NCI-H748 treated with DMSO at 0.1 percent for 48 hours (cell line): ENCODE measurements at places on chromosomes 3 and 15.

GRCh38 chr3:176167272-176167671 lies 1030.0 kb downstream of the TBL1XR1 start:
- DNase-seq, result peak; percentile 60

GRCh38 chr3:195078891-195079440 lies 192.0 kb downstream of the XXYLT1 start:
- no peak for DNase-seq

GRCh38 chr3:120095979-120096426 lies 1.8 kb upstream of the GSK3B start:
- DNase-seq, result no peak

DNA sequence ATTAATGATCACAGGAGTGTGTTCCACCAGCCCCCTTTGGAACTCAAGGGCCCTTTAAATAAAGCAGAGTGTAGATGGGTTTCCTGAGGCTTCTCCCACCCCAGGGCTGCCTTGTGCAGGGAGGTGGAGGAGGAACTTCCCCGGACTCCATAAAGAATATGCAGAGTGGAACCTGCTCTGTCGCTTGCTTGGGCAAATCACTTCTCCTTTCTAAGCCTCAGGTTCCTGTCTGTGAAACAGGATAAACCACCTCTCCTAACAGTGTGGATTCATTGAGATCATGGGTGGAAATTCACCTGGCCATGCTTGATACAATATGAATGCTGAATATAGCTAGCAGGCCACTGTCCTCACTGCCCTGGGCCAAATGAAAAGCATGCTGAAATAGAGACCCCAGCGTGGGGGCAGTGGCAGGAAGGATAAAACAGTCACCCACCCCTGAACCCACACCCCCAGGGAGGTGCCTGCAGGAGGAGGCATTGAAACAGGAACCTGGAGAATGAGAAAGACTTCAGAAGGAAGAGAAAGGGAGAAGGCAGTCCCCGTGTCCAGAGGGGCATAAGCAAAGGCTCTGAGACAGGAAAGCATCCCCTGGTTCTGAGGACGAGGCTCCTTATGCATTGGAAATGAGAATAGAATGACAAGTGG lies 41.1 kb upstream of the CHRNB4 start:
- no peak for DNase-seq

- no peak for DNase-seq
These were observed 26.6 kb downstream of the IGF2BP2 start for GRCh38 chr3:185797993-185798830.

DNA sequence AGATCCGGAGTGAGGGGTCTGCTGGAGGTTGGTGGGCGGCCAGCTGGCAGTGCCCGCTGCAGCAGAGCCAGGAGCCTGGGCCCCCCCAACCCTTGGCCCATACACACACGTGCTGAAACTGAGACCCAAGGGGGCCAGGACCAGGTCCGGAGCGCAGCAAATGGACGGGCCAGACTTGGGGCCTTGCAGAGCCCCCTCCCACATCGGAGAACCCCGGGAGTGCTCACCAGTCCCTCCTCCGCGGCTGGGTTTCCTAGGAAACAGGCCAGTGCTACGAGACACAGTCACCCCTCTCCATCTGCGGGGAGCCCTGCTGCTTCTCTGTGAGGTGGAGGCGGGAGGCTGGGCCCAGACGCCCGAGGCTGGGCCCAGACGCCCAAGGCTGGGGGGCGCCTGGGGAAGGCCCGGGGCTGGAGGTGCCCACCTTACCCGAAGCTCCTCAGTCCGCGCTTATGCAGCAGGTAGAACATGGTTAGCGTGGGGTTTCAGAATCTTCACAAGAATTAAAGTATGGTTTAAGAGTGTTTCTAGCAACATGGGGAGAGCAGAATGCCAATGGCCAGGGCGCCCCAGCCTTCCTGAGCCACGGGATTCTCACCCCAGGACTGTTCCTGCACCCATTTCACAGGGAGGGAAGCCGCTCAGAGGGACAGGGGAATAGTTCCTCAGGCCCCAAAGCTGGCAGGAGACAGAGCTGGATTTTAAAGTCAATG lies 135.0 kb upstream of the PRR20G start:
- DNase-seq, result no peak

DNA sequence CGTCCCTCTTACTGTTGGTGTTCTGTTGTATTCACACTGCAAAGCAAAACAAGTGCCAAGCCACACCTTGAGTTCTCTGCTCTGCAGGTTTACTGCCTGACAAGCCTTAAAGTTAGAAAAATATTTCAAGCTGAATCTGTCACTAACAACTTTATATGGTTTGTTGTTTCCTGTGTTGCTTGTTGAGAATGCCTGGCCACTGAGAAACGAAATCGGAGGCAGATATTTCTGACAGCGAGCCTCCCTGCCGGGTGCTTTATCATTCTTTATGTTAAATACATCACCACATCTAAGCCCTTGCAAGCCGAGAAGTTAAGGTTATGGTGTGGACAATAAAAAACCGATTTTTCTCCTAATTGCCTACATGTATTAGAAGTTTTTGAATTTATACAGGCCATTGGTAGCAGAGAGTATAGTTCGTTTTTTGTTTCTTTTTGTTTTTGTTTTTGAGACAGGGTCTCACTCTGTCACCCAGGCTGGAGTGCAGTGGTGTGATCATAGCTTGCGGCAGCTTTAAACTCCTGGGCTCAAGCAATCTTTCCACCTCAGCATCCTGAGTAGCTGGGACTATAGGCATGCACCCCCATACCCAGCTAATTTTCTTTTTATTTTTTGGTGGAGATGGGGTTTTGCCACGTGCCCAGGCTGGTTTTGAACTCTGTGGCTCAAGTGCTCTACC lies 188.4 kb upstream of the ICE2 start:
- DNase-seq, result no peak

- DNase-seq, result no peak
These were observed 13.2 kb upstream of the PCSK6 start for GRCh38 chr15:101502572-101503295.

- no peak for DNase-seq
These were observed 529.5 kb upstream of the TBL1XR1 start for GRCh38 chr3:177726807-177727206.

DNA sequence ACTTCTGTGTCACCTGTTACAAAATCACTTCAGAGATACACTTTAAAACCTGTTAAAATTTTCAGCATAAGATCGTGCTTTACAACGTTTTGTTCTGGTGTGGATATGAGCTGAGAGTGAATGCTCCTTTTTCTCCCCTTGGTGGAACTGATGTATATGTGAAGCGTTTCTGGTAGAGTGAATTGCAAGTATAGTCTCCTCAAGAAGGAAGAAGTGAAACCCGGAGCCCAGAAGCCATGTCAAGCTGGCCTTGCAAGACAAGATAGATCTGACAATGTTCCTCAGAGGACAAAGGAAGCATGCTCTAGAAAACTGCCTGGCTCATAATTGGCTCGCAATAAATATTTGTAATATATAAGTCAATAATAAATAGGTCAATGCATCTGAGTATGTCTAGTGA lies 23.6 kb downstream of the SERPINI2 start:
- DNase-seq, result no peak

DNA sequence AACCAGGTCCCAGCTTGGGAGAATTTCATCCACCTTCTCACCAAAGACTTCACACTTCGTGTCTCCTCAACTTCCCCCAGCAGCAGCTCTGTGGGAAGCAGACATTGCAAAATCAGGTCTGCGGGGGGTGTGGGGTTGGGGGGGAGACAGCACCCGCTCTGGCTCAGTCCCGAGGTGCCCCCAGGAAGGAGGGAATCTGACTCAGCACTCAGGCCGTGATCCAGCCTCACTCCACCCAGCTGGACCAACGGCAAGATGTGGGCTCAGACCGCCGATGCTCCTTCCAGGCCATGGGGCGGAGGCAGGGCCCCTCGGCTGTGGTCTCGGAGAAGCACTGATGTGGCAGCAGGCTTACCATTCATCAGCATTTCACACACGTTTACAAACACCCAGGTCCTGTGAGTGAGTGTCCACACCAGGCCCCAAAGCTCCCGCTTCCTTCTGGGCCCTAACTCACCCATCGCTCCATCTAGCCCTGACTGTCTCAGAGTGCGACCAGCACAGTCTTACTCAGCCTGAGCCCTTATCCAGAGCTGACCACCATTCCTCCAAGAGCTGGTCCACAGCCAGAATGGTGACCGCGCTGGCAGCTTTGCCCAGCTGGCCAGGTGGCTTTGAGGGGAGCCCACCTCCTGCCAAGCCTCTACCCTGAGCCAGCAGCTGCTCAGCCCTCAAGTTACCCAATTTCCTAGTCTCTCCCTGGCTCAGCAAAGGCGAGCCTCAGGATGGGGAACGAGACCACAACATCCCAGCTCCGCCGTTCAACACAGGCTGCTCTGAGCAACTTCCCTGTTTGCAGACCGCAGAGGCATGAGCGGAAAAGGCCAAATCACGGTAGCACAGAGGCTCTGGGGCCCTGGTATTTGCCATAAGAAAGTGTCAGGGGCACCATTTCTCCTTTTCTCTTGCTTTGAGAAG lies 3.3 kb downstream of the STAB1 start:
- DNase-seq, result no peak

DNA sequence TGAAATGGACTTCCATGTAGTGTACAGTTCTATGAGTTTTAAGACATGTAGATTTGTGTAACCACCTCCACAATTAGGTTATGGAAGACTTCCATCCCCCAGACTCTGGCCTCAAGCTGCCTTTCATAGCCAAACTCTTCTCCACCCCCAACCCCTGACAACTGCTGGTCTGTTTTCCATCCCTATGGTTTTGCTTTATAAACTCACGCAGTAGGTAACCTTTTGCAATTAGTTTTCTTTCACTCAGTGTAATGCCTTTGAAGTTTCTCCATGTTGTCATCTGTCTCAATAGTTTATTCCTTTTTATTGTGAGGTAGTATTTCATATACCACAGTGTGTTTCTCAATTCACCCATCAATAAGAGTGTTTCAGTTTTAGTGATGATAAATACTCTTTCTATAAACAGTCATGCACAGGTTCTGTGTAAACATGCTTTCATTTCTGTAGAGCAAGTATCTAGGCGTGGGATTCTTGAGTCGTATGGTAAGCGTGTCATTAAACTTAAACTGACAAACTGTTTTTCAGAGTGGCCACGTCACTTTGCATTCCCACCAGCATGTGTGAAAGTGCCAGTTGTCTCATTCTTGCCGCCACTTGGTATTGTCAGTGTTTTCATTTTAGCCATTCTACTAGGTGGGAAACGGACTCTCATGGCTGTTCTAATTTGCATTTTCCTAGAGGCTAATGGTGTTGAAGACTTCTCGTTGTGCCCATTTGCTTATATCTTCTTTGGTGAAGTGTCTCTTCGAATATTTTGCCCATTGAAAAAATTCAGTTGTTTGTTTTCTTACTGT lies 47.3 kb upstream of the ALDH1A3 start:
- no peak for DNase-seq

DNA sequence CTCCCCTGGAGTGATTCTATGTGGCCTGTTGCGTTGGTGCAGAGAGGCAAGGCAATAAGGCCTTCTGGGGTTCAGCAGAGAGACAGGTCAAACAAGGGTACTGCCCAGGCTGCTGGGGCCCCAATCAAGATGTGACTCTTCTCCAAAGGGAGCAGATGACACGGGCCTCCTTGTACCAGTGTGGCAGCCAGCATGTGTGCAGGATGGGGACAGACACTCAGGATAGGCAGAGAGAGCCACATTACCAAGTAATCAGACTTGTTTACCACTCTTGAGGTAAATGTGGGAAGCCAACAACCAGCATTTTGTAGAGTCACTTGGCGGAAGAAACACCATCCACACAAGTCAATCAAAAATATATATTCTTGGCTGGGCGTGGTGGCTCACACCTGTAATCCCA lies 95.3 kb upstream of the DLG1 start:
- DNase-seq, result no peak

GRCh38 chr3:169663951-169664820 lies 674 bp upstream of the MECOM start:
- no peak for DNase-seq

GRCh38 chr3:152865668-152866245 lies 30.8 kb downstream of the P2RY1 start:
- DNase-seq, result no peak

- no peak for DNase-seq
These were observed 75.9 kb downstream of the SCN5A start for GRCh38 chr3:38573556-38573955.

- no peak for DNase-seq
These were observed 341.7 kb upstream of the KCNMB2 start for GRCh38 chr3:178194539-178194938.

DNA sequence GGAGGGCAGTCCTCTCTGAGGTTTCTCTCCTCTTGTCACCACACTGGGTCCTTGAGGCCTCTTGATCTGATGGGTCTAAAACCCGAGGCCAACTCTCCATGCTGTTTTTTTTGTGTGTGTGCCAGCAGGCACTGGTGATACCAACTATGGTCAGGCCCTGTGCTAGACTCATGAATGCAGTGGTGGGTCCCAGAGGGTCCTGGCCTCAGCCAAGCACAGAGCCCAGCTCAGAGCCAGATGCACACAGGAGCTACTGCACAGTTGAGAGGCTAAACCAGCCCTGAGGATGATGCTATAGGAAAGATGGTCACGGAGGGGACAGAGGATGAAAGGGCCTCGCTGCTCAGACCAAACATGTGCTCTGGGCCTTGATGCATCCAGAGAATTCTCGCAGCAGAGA lies 33.5 kb downstream of the RAB6B start:
- no peak for DNase-seq

GRCh38 chr15:64185146-64185911 lies 22.5 kb upstream of the PPIB start:
- DNase-seq, result no peak

- no peak for DNase-seq
These were observed 11.7 kb upstream of the MBNL1 start for GRCh38 chr3:152256851-152257562.

DNA sequence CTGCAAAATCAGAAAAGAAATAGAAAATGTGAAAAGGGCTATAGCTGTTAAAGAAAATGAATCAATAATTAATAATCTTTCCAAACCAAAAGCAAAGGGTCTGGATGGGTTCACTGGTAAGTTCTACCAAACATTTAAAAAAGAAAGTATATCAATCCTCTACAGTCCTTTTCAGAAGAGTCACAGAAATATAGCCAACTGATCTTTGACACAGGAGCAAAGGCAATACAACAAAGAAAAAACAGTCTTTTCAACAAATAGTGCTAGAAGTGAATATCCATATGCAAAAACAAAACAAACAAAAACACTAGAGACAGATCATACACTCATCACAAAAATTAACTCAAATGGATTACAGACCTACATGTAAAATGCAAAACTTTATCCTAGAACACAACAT lies 32.6 kb downstream of the RFX7 start:
- no peak for DNase-seq

DNA sequence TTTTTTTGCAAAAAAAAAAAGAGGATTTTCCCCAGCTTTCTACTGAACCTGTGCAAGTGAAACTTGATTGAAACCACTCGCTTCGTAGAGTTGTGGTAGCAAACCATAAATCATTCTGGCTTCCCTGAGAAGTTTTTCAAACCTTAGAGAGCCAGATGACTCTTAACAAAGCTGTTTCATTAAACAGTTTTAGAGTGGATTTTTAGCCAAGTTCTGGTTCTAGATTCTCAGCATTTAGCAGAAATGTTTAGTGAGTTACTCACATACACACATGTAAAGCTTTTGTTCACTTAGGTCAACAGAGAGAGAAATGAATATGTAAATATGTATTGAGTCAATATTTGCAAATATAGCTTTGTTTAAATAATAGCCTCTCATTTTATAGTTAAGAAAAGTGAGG lies 18.1 kb upstream of the CCR9 start:
- DNase-seq, result no peak

GRCh38 chr15:70319466-70319865 lies 221.7 kb upstream of the TLE3 start:
- no peak for DNase-seq

- DNase-seq, result no peak
These were observed 39.4 kb upstream of the MRPS22 start for GRCh38 chr3:139304383-139304782.

GRCh38 chr3:126519506-126520455 lies 2.2 kb upstream of the UROC1 start:
- DNase-seq, result no peak

GRCh38 chr15:76945494-76946093 lies 14.0 kb downstream of the RCN2 start:
- DNase-seq, result no peak
